ENCODE measurements at places on chromosomes 2 and 18.

GRCh38 chr2:208541461-208541988 lies 134.9 kb downstream of the PTH2R start:
- DNase-seq = no peak

GRCh38 chr2:236246711-236247246 lies 17.4 kb downstream of the ASB18 start:
- DNase-seq = no peak

DNA sequence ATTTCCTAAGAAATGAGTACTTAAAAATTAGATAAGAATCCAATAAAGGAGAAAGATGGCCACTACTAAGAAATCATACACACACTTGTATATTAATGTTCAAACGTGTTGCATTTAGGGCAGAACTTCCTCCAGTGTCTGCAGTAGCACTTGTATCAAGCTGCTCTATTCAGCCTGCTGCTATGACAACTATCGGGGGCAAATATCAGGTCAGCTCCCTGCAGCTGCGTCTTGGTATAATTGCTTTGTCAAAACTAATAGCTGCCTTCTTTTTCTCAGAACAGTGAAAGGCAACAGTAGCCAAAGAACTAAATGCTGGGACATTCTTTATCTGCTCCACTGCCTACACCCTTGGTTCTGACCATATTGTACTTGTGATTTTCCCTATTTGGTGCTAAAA lies 300.7 kb downstream of the NOL4 start:
- DNase-seq = no peak

DNA sequence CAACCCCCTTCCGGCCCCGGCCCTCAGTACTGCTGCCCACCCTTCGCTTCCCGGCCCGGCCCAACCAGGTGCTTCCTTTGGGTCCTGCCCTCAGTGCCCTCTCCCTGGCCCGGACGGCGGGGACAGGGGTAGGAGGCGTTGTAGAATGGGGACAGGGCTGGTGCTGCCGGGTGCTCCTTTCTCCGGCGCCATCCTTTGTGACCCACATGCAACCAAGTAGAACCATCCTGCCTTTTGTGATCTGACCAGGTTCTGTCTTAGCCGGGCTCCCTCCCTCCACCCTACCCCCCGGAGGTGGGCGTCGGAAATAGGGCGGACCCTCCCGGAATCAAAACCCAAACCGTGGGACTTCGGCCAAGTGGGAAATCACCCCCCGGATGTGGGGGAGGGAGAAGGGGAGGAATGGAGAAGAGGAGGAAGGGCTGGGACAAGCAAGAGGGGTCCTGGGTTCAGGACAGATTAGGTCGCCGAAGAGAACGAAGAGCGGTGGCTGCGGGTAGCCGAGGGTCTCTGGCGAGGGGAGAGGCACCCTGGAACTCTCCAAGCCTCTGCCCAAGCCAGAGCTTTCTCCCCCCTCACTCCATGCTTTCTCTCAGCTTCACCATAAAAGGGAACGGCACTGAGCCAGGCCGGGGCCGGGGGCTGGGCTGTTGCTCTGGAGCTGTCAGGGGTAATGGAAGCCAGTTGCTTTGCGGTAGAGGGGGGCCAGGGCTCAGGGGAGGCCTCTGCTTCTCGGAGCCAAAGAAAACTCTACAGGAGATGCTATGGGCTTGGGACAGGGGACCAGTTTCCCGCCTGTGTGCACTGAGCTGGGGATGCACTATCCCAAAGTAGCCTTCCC lies 756 bp upstream of the OST4 start:
- DNase-seq = no peak

- DNase-seq = no peak
Measured at GRCh38 chr2:199680482-199680881, 170.5 kb downstream of the FTCDNL1 start.

DNA sequence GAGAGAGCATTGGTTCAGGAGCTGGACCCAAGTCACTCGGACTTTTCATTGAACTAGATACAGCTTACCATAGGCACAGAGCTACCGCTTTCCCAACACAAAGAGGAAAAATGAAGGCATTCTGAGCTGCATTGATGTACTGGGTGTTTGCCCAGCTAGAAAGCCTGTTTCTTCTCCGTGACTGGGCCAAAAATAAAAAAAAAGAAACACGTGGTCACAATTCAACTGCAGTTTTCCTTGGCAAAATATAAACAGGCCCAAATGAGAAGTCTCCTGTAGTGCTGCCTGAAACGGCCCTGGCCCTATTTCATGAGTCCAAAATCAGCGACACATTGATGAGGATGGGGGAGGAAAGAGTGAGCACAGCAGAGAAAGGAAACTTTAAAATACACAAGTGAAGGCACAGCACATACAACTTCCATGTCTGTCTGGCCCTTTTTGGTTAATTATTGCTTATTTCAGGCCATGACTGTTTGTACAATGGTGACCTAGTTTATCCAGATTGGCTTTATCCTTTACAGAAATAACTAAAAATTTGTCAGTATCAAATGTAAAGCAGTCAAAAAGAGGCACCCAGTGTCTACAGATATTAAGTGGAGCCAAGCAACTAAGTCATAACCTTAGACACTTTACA lies 179.7 kb downstream of the ICOS start:
- no peak for DNase-seq

GRCh38 chr2:227534714-227535113 lies 62.8 kb downstream of the AGFG1 start:
- peak; percentile 18 for DNase-seq

DNA sequence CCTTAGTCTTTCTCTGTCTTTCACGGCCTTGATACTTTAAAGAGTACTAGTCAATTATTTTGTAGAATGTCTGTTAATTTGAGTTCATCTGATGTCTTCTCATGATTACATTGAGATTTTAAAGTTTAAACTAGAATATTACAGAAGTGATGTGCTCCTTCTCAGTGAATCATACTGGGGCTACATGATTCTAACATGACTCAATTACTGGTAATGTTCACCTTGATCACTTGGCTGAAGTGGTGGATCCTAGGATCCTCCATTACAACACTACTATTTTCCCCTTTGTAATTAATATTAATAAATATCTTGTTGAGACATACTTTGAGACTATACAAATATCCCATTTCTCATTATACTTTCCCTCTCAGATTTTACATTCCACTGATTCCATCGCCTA lies 148.5 kb downstream of the CAMKMT start:
- no peak for DNase-seq

Measured in OCI-LY7 (cell line).